ENCODE measurements at places on chromosomes 5 and 9.
A peak's percentile ranks its signal among the peaks of the same experiment; 100 is the strongest.

- no peak for DNase-seq
Observed at GRCh38 chr9:130263601-130264413, 1.8 kb upstream of the HMCN2 start.

- DNase-seq: no peak
Observed at GRCh38 chr5:133433641-133434040, 178.7 kb downstream of the FSTL4 start.

GRCh38 chr9:122656378-122656777 lies 1.0 kb downstream of the OR1B1 start:
- DNase-seq: no peak

GRCh38 chr5:5266297-5266696 lies 126.2 kb downstream of the ADAMTS16 start:
- no peak for DNase-seq

DNA sequence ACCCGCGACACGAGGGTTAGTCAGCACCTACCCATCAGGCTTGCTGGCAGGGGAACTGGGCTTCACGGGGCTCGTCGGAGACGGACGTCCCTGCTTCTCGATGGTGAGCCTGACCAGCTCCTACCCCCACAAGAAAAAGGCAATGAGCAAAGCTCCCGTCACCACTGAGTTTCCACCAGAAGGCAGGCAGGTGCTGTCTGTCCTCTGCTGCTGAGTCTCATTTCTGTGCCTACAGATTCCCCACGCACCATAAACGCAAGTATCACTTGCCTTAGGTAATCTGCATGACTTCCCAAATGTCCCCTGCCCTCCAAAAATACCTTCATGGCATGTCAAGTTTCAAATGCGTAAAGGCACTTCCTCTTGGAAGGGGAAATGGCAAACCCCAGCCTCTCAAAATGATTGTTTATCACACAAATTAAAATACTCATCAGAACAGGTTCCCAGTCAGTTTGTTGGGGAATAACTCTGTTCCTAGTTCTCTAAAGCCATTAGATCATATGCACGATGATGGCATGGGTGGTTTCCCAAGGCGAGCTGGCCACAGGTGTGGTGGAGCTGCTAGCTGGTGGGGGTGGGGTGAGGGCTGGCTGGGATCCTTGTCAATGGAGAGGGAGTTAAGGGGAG lies 85.0 kb downstream of the PRRT1B start:
- no peak for DNase-seq

DNA sequence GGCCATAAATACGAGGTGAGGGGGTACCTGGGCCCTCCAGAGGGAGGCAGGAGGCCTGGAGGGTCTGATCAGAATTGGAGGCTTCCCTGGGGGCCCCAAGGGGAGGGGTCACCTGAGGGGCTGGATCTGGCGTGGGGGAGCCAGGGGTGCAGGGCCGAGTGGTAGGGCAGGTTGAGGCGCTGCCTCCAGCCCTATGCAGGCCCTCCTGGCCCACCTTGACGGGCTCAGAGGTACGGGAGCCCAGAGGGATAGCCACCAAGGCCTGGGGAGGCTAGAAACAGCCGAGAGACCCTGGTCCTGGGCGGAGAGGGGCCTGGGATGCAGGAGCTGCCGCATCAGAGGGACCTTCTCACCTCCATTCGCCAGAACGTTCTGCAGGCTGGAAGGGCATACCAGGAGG lies 24.3 kb downstream of the LHX3 start:
- DNase-seq: no peak

GRCh38 chr5:139657363-139658321 lies 9.5 kb downstream of the CXXC5 start:
- DNase-seq: no peak

DNA sequence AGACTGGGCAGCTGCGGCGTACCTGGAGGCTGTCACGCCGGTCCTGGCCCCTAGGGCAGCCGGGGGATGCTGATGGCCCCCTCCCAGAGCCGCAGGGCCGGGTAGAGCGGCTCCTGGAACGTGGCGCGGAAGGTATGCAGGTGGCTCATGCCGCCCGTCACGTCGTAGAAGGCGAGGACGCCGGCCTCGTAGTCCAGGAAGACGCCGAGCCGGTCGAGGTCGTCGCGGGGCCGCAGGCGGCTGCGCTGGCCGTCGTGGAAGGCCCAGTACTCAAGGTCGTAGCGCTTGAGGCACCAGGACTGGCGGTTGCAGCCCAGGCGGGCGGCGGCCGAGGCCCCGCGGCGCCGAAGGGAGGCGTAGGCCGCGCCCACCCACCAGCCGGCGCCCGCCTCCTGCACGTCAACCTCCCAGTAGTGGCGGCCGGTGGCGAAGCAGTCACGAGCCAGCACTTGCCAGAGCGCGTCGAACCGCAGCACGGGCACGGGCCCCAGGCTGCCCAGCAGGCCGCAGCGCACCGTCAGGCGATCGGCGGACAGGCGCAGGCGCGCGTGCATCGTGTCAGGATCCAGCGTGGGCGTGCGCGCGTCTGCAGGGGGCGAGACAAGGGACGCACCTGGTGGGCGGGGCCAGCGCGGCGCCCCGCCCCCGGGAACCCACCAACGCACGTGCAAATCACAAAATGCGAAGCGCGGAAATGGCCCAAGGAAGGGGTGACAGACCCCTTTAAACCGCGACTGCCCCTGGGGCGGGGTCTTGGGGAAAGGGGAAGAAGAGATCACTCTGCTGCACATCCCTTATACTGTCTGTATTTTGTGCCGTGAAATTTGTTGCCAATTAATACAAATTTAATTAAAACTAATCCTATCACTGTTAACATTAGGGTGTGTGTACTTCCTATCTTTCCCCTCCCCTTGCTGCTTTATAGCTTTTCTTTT lies 31.2 kb downstream of the NANS start:
- DNase-seq: no peak

- no peak for DNase-seq
Observed at GRCh38 chr9:69919461-69920061, 98.9 kb downstream of the CFAP95 start.

GRCh38 chr9:21558615-21559401 lies 76.7 kb upstream of the IFNE start:
- DNase-seq: no peak

DNA sequence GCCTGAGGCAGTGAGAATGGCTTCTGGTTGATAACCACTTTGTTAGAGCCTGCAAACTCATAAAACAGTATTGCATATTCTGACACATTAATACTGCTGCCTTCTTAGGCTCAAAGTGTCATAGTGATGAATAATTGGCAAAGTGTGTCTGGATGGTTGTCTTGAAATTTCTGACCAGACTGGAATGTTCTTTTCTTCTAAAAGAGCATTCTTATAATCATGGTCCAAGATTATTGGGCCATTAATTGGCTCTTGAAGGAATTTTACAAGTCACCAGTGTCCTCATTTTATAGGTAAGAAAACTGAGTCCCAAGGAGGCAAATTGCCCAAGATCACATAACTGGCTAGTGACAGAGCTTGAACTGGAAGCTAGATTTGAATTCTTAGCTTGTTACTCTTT lies 111.7 kb downstream of the PCSK1 start:
- no peak for DNase-seq

GRCh38 chr5:135332519-135333150 lies 66.4 kb downstream of the MACROH2A1 start:
- no peak for DNase-seq

DNA sequence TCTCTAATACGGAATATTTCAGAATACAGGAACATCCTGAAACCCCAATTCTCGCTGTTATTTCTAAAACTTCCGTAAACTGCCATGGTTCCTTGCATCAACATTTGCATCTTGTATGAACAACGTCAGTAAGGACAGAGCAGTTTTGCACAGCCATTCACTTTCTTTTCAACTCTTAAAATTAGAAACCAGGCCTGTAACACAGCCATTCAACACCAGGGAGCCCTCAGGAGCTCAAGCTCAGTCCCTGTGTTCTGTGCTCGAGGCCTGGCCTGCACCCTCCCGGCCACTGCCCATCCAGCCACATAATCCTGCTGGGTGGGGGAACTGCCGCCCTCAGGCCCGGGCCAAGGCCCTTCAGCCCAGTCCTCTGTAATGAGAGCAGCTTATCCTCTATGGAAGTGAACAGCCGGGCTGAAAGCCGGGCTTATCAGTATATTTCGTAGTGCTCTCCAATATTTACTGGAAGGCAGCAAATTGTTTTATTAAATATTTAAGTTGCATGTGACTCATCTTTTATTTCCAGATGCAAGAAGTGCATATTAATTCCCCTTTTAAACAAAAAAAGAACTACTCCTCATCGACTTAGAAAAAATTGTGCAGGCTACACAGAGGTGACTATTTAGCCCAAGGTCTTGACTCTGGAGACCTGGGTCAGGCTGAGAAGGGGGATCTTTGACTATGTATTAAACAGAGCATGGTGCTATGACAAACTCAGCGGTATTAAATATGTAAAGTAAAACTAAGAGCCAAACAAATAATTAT lies 33.2 kb upstream of the SLC6A3 start:
- DNase-seq: no peak

- no peak for DNase-seq
Observed at GRCh38 chr9:78549711-78550110, 252.8 kb downstream of the PSAT1 start.

DNA sequence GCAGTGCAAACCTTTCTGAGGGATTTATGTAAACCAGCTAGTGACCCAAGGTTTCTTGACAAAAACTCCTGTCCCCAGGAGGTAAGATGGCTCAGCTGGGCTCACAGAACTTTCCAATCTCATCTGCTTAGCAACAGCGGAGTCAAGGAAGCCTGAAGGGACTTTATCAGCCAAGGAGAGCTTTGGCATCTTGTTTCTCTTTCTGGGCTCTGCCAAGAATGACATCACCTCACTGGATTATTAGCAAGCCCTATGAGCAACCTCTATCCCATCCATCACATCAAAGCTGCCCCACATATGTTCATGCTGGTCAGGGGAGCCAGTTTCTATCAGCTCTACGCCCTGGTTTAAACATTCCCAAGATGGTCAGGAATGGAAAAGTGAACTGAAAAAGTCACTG lies 461.3 kb downstream of the ENC1 start:
- DNase-seq: no peak

DNA sequence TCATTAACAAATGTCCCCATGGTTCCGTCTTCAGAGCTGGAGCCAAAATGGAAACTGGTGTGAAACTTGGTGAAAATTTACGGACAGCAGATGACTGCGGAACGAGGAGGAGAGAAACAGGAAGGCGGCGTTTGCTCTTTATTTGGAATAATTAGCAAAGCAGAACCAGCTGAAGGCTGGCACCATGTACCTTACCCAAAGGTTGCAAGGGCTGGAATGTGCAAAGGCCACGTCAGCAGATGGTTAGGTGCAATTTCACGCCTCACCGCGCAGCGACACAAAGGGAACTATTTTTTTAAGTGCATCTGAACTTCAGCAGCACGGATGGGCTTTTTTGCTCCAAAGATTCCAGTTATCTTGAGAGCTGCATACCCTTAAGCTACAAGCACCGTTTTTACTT lies 127.4 kb downstream of the COL23A1 start:
- DNase-seq: no peak

- peak; percentile 30 for DNase-seq
Observed at GRCh38 chr5:96614110-96614691, 48.0 kb upstream of the CAST start.

DNA sequence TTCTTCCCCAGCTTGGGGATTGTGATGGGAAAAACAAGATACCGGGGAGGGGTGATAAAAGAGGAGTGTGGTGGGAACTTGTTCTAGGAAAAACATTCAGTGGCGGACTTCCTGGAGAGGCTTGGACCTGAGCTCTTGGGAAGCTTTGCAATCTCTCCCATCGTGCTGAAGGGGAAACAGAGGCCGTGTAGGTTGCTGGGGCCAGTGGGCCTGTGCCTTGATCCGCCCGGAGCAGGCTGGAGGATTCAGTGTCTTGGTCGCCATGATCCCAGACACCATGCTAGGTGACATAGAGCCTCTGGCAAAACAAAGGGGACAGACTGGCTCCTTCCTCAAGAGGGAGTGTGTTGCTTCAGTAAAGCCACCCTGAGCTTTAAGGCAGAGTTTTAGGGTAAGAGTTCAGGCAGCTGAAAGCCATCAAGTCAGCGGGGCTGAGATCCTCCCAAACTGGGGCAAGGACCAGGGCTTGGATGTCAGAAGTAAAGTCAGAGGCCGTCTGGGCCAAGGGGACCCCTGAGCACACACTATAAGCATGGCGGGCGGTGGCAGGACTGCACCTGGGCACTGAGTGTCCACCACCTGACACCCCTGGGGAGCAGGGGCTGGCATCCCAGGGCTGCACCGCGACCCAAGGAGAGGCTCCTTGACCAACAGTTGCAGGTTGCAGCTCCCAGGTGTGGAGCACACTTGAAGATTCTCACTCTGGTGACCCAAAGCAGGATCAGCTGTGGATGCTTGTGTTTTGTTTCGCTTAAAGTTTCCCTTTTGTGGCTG lies 44.7 kb downstream of the TRIP13 start:
- no peak for DNase-seq

GRCh38 chr5:139851558-139851957 lies 56.0 kb downstream of the PSD2 start:
- no peak for DNase-seq

- DNase-seq: no peak
Observed at GRCh38 chr9:113361304-113362018, 12.1 kb downstream of the BSPRY start.

DNA sequence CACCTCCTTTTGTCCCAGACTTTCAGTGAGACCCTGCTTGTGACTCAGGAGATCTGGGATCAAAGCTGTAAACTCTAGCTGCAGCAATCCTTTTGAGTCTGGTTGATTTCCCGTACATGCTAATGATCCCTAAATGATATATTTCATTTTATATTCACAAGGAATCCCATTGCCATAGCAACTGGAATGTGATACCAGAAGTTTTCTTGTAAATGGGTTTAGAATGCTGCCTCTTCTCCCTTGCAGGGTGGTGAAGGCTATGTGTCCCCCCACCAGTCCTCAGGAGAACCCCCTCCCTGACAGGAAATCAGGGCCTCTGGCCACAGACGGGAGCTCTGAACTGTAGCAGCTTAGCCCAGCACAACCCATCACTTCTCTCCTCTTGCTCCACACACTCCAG lies 215.0 kb downstream of the FSTL4 start:
- DNase-seq: no peak

- no peak for DNase-seq
Observed at GRCh38 chr5:143116814-143117213, 286.7 kb downstream of the NR3C1 start.

- no peak for DNase-seq
Observed at GRCh38 chr5:167030500-167031120, 1260.8 kb upstream of the WWC1 start.

GRCh38 chr5:89471541-89471940 lies 588.6 kb upstream of the MEF2C start:
- no peak for DNase-seq

DNA sequence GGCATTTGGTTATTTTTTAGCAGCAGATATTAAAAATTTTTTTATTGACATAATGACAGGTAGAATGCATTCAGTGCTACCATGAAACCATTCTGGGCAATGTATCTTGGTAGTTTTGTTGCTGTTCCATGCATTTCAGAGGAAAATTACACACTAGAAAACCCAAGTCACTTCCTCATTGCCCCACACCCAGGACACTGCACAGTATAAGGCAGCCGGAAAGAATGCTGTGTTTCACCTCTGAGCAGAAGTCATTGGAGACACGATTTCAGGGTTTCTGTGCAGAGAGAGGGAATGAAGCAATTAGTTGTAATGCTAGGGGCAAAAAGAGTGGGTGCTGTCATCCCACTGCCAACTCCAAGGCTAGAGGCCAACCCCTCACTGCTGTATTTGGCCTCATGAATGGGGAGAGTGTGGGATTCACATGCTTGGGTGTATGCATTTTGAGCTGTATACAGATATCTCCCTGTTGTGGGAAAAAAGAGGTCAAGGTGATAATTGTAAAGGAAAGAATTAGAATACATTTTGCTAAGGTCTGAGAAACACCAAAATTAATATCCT lies 290.5 kb downstream of the BNC2 start:
- DNase-seq: no peak

- no peak for DNase-seq
Observed at GRCh38 chr9:110728058-110728457, 59.5 kb downstream of the MUSK start.

Measured in T follicular helper cell (primary cell).